ENCODE measurements at places on chromosomes 6 and 20. TPM values are rescaled to one million over a fixed set of nuclear protein-coding genes. Genes with fewer than 3 reads are reported as not detected.

Gene AGER
- total RNA-seq = 0.26 TPM

GRCh38 chr6:145783796-145784195 lies 30.8 kb downstream of the FBXO30 start:
- no peak for DNase-seq

Gene ZC2HC1B
- total RNA-seq = not detected

GRCh38 chr6:149951626-149952025 lies 9.8 kb downstream of the ULBP2 start:
- no peak for DNase-seq

DNA sequence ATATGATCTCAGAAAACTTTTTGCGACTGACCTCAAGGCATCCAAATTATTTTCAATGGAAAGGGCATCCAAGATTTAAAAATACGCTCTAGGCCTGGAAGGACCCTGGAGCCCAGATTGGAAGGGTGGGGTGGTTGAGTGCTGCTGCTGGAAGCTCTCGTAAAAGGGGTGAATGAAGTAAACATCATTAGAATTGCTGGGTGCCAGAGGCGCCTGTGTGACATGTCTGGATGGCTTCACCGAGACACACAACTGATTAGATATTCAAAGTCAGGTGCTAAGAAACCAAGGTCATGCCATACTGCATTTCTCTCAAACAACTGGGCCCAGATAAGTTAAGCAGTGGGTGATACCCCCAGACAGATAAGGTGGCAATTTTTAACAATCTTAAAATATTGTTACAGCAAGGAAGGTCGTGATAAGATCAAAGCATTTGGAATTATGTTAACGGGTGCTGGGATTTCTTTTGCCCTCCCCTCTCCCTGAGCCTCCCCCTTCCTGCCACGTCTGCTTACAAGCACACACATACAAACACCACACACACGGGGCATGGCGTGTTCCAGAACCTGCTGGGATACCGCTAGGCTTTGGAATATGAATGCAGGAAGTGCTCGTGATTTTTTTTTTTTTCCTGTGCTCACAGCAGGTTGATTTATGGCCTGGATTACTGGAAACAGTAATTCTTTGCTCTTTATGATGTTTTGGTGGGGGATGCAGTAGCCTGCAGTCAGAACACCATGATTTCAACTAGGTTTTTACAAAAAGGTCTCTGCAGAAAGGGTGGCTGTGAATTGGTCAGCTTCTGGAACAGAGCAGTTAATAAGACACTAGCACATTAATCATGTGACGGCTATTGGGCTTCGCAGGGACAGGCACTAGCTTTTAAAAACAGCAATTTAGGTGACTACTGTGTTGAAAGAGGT lies 551.2 kb downstream of the QKI start:
- DNase-seq = no peak
